ENCODE measurements at places on chromosomes 16 and 17. TPM values are rescaled to one million over a fixed set of nuclear protein-coding genes. Genes with fewer than 3 reads are reported as not detected.

Gene MMP25
- total RNA-seq = not detected

Gene KRT33B
- total RNA-seq = not detected

Gene ZFP3
- total RNA-seq = not detected

Gene RNF222
- not detected for total RNA-seq

- H3K27ac ChIP-seq = no peak overlapping the region
- H3K27me3 ChIP-seq = peaks cover 56% of the 10 kb centered on the region
- peak; percentile 38 for DNase-seq
- peaks cover 23% of the 10 kb centered on the region for H3K4me1 ChIP-seq
- no peaks in the 10 kb centered on the region for H3K36me3 ChIP-seq
- peak overlapping the region; percentile 58 for H3K4me3 ChIP-seq
These were observed 26.0 kb downstream of the COPZ2 start for GRCh38 chr17:48011405-48012150.

- H3K27me3 ChIP-seq = no peaks in the 10 kb centered on the region
- H3K4me3 ChIP-seq = no peak overlapping the region
- peaks cover 52% of the 10 kb centered on the region for H3K4me1 ChIP-seq
- peaks cover 30% of the 10 kb centered on the region for H3K36me3 ChIP-seq
- no peak overlapping the region for H3K27ac ChIP-seq
- no peak for DNase-seq
These were observed 3.6 kb downstream of the COG1 start for GRCh38 chr17:73196500-73196899.

DNA sequence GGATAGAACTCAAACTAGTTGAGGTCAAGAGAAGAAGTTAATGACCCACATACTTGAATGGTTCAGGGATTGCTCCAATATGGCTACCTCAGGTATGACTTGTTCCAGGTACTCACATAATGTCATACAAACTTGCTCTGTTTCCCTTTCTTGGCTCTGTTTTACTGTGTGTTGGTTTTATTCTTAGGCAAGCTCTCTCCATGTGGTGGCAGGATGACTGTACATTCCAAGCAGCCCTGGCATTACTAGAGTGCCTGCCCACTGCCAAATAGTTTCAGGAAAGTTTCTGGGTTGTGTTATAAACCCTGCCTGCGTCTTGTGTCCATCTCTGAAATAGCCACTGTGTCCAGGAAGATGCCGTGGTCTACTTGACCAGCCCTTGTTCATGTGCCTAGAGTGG is 476.8 kb downstream of the SHISA9 start:
- H3K27me3 ChIP-seq = 0 out of 3 replicates have a peak, but pooled peaks cover 4% of the 10 kb centered on the region
- H3K4me3 ChIP-seq = no peak overlapping the region
- no peak overlapping the region for H3K27ac ChIP-seq
- H3K36me3 ChIP-seq = no peaks in the 10 kb centered on the region
- DNase-seq = no peak

GRCh38 chr17:41520821-41521521 is 2.3 kb upstream of the KRT15 start:
- H3K27ac ChIP-seq = no peak overlapping the region
- no peak overlapping the region for H3K4me3 ChIP-seq
- H3K4me1 ChIP-seq = peaks cover 58% of the 10 kb centered on the region

- H3K4me3 ChIP-seq = no peak overlapping the region
- no peaks in the 10 kb centered on the region for H3K36me3 ChIP-seq
- H3K4me1 ChIP-seq = no peaks in the 10 kb centered on the region
- peaks cover 58% of the 10 kb centered on the region for H3K27me3 ChIP-seq
These were observed 8.3 kb upstream of the PSMD3 start for GRCh38 chr17:39972271-39972670.

- H3K36me3 ChIP-seq = peaks cover 2% of the 10 kb centered on the region
- H3K27me3 ChIP-seq = no peaks in the 10 kb centered on the region
- peaks cover 46% of the 10 kb centered on the region for H3K4me1 ChIP-seq
These were observed 2.3 kb downstream of the HSD11B2 start for GRCh38 chr16:67433131-67433719.

DNA sequence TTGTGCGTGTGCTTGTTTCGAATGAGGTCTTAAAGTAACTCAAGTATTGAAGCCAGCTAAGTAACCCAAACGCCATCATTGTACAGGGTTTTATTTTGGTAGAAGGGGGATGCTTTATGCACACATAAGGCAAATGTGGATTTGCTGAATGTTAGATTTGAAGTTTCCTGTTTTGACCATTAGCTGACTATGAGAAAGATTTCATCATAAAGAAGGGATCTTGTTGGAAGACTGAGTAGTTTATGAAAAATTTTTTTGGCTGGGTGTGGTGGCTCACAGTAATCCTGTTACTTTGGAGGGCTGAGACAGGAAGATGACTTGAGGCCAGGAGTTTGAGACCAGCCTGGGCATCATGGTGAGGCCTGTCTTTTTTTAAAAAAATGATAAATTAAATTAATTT is 10.0 kb upstream of the ZFP3 start:
- DNase-seq = no peak
- no peaks in the 10 kb centered on the region for H3K36me3 ChIP-seq
- no peak overlapping the region for H3K27ac ChIP-seq
- peaks cover 26% of the 10 kb centered on the region for H3K4me1 ChIP-seq
- H3K4me3 ChIP-seq = no peak overlapping the region

- H3K27me3 ChIP-seq = no peaks in the 10 kb centered on the region
- peaks cover 49% of the 10 kb centered on the region for H3K4me1 ChIP-seq
- peak overlapping the region; percentile 39 for H3K27ac ChIP-seq
- DNase-seq = peak; percentile 82
These were observed 14.6 kb downstream of the STH start for GRCh38 chr17:46013502-46014165.

- peaks cover 42% of the 10 kb centered on the region for H3K4me1 ChIP-seq
- H3K4me3 ChIP-seq = no peak overlapping the region
- no peak overlapping the region for H3K27ac ChIP-seq
These were observed 8.3 kb downstream of the CDH16 start for GRCh38 chr16:66910175-66910940.

DNA sequence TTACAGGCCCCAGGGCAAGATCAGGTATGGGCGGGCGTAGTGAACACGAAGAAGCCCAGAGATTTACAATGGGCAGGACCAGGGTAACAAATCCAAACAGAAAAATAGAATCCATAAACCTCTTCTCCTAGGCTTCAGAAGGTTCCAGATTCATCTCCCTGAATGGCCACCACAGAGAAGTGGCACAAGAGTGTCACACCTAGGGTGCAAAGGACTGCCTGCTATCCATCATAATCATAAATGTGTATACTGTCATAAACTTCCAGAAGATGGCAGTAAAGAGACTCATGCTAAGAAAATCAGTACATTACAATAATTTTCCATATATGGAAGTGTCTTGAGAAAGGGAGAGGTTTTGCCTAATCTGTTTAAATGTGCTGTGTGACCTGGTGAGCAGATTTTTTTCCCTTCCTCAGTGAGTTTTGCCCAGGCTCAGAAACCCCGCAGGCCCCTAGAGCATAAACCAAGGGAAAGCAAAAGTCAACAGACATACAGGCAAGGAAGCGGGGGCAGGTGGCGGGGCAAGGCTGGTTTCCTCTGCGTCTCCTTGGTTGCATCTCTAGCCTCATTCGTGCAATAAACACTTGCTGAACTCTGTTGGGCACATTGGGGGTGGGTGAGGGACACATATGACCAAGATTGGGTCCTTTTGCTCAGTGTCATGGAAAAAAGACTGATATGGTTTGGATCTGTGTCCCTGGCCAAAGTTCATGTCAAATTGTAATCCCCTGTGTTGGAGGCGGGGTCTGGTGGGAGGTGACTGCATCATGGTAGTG is 92.0 kb upstream of the CDH5 start:
- peak; percentile 20 for DNase-seq
- 0 out of 2 replicates have a peak, but pooled peaks cover 4% of the 10 kb centered on the region for H3K4me1 ChIP-seq
- no peak overlapping the region for H3K4me3 ChIP-seq
- H3K36me3 ChIP-seq = no peaks in the 10 kb centered on the region
- H3K27me3 ChIP-seq = peaks cover 3% of the 10 kb centered on the region
- H3K27ac ChIP-seq = no peak overlapping the region

GRCh38 chr17:41812381-41813151 is at the start of gene FKBP10:
FKBP10 (plus strand) TSS chr17:41813004; CDS start chr17:41813035, 31 bp downstream.
- 0 out of 2 replicates have a peak, but pooled peaks cover 6% of the 10 kb centered on the region for H3K36me3 ChIP-seq
- DNase-seq = peak; percentile 90
- peak within 1 kb of the TSS; percentile 87 for H3K4me3 ChIP-seq
- peaks cover 60% of the 10 kb centered on the region for H3K4me1 ChIP-seq

DNA sequence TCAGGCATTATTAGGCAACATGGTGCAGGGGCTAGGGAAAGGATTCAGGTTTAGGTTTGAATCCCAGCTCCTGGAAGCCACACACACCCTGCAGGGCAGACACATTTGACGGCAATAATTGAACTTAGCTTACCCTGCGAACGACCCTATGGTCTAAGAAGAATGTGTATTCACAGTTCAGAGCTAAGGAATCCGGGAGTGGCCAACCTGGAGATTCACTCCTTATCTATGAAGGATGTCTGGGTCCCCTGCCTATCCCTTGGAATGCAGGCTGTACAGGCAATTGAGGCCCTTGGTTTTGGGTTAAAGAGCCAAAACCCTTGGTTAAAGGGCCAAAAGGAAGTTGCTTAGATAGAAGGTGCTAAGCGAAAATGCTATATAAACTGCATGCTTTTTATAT is 2.9 kb upstream of the SYT17 start:
- H3K27me3 ChIP-seq = peaks cover 11% of the 10 kb centered on the region
- no peak for DNase-seq
- peaks cover 7% of the 10 kb centered on the region for H3K4me1 ChIP-seq
- no peak overlapping the region for H3K4me3 ChIP-seq

GRCh38 chr16:53549970-53550690 is 47.1 kb upstream of the AKTIP start:
- no peak overlapping the region for H3K4me3 ChIP-seq
- no peaks in the 10 kb centered on the region for H3K36me3 ChIP-seq
- no peak overlapping the region for H3K27ac ChIP-seq
- H3K4me1 ChIP-seq = peaks cover 26% of the 10 kb centered on the region

GRCh38 chr16:54342966-54343365 is 56.4 kb upstream of the IRX3 start:
- no peak for DNase-seq
- H3K4me1 ChIP-seq = peaks cover 11% of the 10 kb centered on the region
- H3K36me3 ChIP-seq = no peaks in the 10 kb centered on the region
- H3K27me3 ChIP-seq = peaks cover 11% of the 10 kb centered on the region
- H3K27ac ChIP-seq = no peak overlapping the region
- no peak overlapping the region for H3K4me3 ChIP-seq

- H3K36me3 ChIP-seq = no peaks in the 10 kb centered on the region
- H3K27ac ChIP-seq = no peak overlapping the region
- H3K4me1 ChIP-seq = peaks cover 19% of the 10 kb centered on the region
- H3K4me3 ChIP-seq = no peak overlapping the region
These were observed 67.7 kb upstream of the BCO1 start for GRCh38 chr16:81170824-81171223.

GRCh38 chr16:55189224-55189623 is 134.8 kb upstream of the IRX6 start:
- H3K27ac ChIP-seq = no peak overlapping the region
- H3K27me3 ChIP-seq = no peaks in the 10 kb centered on the region
- no peak overlapping the region for H3K4me3 ChIP-seq
- H3K4me1 ChIP-seq = no peaks in the 10 kb centered on the region

DNA sequence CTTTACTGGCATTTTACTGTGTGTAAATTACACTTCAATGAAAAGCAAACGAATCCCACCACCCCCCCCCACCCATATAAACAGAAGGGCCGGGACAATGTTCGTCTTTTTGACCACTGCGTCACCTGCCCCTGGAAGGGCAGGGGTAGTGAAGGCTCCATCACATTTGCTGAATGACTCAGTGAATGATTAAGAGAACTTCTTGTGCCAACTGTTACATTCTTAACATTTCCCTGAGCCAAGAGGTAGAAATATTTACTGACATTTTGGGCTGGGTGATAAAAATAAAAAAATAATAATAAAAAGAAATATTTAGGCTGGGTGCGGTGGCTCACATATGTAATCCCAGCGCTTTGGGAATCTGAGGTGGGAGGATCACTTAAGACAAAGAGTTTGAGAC is 24.1 kb downstream of the C16orf96 start:
- no peak overlapping the region for H3K4me3 ChIP-seq
- H3K27ac ChIP-seq = no peak overlapping the region
- no peaks in the 10 kb centered on the region for H3K4me1 ChIP-seq
- no peak for DNase-seq
- no peaks in the 10 kb centered on the region for H3K27me3 ChIP-seq

GRCh38 chr16:11597235-11598095 is 10.7 kb upstream of the LITAF start:
- H3K27ac ChIP-seq = no peak overlapping the region
- DNase-seq = no peak
- peaks cover 9% of the 10 kb centered on the region for H3K27me3 ChIP-seq
- H3K4me3 ChIP-seq = peak overlapping the region; percentile 29
- peaks cover 65% of the 10 kb centered on the region for H3K4me1 ChIP-seq

GRCh38 chr17:49932138-49932723 is 36.8 kb upstream of the DLX4 start:
- H3K36me3 ChIP-seq = no peaks in the 10 kb centered on the region
- no peak overlapping the region for H3K27ac ChIP-seq
- no peak for DNase-seq
- peaks cover 1% of the 10 kb centered on the region for H3K27me3 ChIP-seq
- peaks cover 24% of the 10 kb centered on the region for H3K4me1 ChIP-seq

- no peak overlapping the region for H3K27ac ChIP-seq
- peaks cover 6% of the 10 kb centered on the region for H3K36me3 ChIP-seq
- no peak overlapping the region for H3K4me3 ChIP-seq
These were observed 6.6 kb downstream of the TSR3 start for GRCh38 chr16:1345087-1345486.

DNA sequence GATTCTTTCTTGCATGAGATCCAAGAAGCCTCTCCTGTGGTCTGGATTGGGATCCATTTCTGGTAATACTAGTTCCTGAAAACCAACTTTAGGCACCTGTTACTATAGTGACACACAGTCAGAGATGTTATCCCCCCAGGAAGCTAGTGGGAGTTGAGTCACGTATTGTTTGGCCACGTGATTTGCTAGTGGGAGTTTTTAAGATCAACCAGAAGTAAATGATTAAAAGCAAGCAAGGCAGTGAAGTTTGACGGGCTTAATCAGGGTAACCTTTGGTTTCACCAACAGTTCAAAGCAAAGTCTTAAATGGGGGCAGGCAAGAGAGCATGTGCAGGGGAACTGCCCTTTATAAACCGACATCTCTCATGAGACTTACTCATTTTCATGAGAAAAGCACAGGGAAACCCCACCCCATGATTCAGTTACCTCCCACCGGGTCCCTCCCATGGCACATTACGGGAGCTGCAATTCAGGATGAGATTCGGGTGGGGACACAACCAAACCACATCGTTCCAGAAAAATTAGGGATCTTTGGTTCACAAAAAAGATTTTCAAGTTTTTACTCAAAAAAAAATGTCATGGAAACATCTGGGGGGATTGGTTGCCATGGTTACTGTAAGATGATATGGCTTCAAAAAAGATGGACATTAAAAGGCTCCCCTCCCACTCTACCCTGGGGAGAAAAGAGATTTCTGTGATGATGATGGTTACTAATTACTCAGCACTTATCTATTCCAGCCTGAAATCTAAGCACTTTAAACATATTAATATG is 483.1 kb upstream of the ERCC4 start:
- no peaks in the 10 kb centered on the region for H3K36me3 ChIP-seq
- H3K27ac ChIP-seq = peak overlapping the region; percentile 3
- peak; percentile 66 for DNase-seq
- H3K4me3 ChIP-seq = no peak overlapping the region
- H3K27me3 ChIP-seq = no peaks in the 10 kb centered on the region

GRCh38 chr16:11670171-11671131 is 2.2 kb downstream of the SNN start:
- no peak for DNase-seq
- no peak overlapping the region for H3K27ac ChIP-seq
- H3K27me3 ChIP-seq = peaks cover 18% of the 10 kb centered on the region
- peaks cover 63% of the 10 kb centered on the region for H3K4me1 ChIP-seq

Measured in HepG2 (cell line).